ENCODE measurements at places on chromosomes 13 and 19.

DNA sequence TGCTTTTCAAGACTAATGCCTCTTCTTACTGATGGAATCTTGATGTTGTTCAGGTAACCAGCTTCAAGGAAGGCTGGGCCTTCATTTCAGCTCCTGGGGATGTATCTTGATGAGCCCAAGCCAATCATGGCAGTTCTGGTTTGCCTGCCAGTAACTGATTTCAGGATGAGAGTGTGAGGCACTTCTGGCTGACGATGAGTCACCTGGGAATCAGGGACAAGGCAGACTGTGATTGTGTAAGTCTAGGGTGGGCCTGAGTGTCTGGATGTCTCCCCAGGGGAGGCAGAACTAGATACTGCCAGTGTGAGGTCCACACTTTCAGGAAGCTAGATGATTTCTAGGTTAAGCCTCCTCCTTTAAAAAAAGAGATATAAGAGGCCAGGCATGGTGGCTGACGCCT is 77.3 kb upstream of the KL start:
- DNase-seq = no peak

GRCh38 chr19:48064509-48064908 is 20.6 kb upstream of the CABP5 start:
- DNase-seq = no peak

GRCh38 chr19:40673397-40673796 is 17.1 kb downstream of the NUMBL start:
- no peak for DNase-seq

DNA sequence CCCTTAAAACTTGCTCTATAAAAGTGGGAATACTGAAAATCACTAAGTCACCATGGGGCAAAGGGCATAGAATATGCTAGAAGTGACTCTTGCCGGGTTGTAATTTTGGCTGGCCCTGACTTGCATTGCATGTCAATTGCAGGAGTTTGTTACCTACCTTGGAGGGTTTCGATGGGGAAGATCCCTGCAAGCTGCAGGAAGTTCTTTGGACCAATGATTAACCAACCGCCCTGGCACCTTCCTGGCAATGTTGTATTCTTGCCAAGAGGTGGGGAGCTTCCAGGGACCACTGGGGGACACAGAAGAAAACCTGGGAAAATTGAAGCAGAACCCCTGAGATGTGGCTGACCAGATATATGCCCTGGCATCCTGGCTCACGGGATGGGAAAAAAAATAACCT is 235.8 kb downstream of the B3GLCT start:
- no peak for DNase-seq

- DNase-seq = no peak
Measured at GRCh38 chr19:41408256-41408655, 10.6 kb downstream of the BCKDHA start.

- DNase-seq = no peak
Measured at GRCh38 chr13:98216135-98216565, 39.1 kb upstream of the RNF113B start.

DNA sequence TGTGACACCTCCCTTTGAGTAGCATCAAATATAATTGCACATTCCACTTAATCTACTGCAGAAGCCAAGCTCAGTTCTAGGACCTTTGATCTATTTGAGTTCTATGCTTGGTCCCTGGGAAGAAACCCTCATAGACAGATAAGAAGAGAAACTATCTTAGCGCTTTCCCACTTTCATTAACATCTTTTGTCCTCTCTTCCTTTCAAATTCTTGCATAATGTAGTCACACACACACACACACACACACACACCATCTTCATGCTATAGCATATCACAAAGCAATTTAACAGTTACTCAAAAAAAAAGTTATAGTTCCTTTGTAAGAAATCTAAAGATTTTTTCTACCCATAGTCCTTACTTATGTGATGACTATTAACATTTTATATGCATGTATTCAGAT is 735.9 kb upstream of the PCDH9 start:
- DNase-seq = no peak

- no peak for DNase-seq
Measured at GRCh38 chr19:15367439-15367838, 12.1 kb downstream of the AKAP8 start.

DNA sequence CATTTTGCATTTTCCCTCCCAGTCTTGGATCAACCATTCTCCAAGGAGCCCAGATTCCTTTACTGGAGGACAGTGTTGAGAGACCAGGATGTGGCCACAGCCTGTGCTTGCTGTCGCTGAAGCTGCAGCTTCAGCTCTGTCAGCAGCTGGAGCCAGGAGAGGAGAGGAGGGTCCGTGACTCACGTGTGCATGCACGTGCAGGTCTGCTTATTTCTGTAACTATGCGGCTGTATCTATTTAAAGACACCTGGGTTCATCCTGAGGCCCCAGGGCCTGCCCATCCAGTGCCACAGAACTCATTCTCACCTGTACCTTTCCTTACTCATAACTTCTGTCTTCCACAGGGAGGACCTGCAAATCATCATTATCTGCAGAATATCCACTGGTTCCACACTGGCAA is 8.2 kb upstream of the LAMP1 start:
- no peak for DNase-seq

DNA sequence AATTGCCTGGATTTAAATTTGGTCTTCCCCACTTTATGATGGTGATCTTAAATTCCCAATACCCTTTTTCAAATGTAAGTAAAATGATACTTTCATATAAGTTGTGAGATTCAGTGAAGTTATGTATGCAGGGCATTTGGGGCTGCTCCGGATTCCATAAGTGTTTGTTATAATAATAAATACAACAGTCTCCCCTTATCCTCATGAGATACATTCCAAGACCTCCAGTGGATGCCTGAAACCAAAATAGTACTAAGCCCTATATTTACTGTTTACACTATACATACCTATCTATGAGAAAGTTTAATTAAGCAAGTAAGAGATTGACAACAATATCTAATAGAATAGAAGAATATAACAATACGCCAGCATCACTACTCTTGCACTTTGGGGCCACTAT is 2237.8 kb downstream of the PCDH9 start:
- DNase-seq = no peak

GRCh38 chr19:53978975-53979801 is 12.2 kb upstream of the CACNG6 start:
- DNase-seq = no peak

GRCh38 chr19:29014857-29015436 is 198.0 kb downstream of the UQCRFS1 start:
- DNase-seq = no peak

GRCh38 chr19:29185427-29185826 is 27.5 kb downstream of the UQCRFS1 start:
- no peak for DNase-seq

GRCh38 chr13:65921933-65922332 is 1308.2 kb downstream of the PCDH9 start:
- DNase-seq = no peak

- no peak for DNase-seq
Measured at GRCh38 chr13:43375797-43376465, 352.5 kb downstream of the DNAJC15 start.

Data from NCI-H2081 treated with DMSO at 0.1 percent for 48 hours (cell line).